ENCODE measurements at places on chromosomes 3 and 15. TPM values are rescaled to one million over a fixed set of nuclear protein-coding genes. Genes with fewer than 3 reads are reported as not detected.
A peak's percentile ranks its signal among the peaks of the same experiment; 100 is the strongest.

GRCh38 chr3:107543666-107544065 lies 20.9 kb downstream of the BBX start:
- H3K27ac ChIP-seq = no peak overlapping the region
- DNase-seq = no peak
- no peaks in the 10 kb centered on the region for H3K27me3 ChIP-seq
- H3K4me1 ChIP-seq = no peaks in the 10 kb centered on the region
- peaks cover 10% of the 10 kb centered on the region for H3K36me3 ChIP-seq
- H3K4me3 ChIP-seq = no peak overlapping the region

DNA sequence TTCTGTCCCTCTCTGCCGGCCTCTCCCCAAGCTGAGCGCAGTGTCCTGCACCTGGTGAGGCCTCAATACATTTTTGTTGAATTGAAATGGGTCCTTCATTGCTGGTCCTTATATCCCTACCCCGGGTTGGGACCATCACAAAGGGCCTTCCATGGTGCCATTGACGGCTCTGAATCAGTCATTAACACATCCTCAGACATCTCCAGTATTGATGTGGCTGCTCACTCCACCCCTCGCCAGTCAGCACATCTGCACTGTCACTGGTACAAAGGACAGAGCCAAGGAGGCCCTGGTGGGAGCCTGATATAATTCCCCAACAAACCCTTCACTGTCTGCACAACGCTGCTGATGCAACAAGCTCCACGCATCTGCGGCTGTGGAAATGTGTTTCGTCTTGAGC lies 191.6 kb upstream of the TOPAZ1 start:
- H3K4me1 ChIP-seq = peaks cover 14% of the 10 kb centered on the region
- H3K27me3 ChIP-seq = no peaks in the 10 kb centered on the region

DNA sequence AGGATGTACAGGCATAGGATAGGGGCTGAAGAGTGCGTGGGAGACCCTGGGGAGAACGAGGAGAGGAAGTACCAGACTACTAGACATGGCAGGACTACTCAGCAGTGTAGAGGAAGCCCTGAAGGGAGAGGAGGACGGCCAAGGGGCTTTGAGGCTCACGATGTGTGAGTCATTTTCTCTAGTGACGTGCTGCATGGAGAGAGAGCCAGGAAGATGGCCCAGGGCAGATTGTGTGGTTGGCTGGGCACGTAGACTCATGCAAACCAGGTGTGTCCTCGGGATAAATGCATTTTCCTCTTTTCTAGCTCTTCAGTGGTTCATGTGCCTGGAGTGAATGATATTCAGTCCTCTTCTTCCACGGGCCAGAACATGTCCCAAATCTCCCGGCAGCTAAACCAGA lies 115.0 kb upstream of the ABHD17C start:
- peaks cover 53% of the 10 kb centered on the region for H3K36me3 ChIP-seq
- DNase-seq = no peak
- H3K27me3 ChIP-seq = no peaks in the 10 kb centered on the region
- H3K4me3 ChIP-seq = no peak overlapping the region
- peak overlapping the region; percentile 40 for H3K27ac ChIP-seq
- peaks cover 24% of the 10 kb centered on the region for H3K4me1 ChIP-seq

DNA sequence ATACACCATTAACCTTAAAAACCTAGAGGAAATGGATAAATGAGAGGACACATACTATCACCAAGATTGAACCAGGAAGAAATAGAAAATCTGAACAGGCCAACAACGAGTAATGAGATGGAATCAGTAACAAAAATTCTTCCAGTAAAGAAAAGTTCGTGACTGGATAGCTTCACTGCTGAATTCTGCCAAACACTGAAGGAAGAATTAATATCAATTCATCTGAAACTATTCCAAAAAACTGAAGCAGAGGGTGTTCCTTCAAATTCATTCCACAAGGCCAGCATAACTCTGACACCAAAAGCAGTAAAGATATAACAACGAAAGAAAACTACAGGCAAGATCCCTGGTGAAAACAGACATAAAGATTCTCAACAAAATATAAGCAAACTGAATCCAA lies 195.8 kb upstream of the GPR149 start:
- no peak for DNase-seq
- no peak overlapping the region for H3K4me3 ChIP-seq
- H3K27me3 ChIP-seq = no peaks in the 10 kb centered on the region
- H3K4me1 ChIP-seq = no peaks in the 10 kb centered on the region

DNA sequence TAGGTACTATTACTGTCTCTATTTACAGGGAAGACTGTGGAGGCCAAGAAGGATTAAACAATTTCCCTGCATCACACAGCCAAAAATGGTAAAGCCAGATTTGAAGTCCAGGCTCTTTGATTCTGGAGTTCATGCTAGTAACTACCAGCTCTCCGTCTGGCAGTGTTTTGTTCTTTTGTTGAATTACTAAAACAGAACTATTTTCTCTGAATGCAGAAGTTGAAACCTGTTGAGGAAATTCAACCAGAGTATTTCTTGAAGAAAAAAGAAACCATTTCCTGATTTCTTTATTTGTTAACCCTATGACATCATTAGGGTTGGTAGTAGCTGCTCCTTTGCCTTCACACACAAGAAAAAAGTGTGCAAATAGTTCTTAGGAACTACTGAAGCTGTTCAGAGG lies 34.3 kb downstream of the CRTC3 start:
- H3K4me3 ChIP-seq = no peak overlapping the region
- peaks cover 18% of the 10 kb centered on the region for H3K36me3 ChIP-seq
- H3K27ac ChIP-seq = no peak overlapping the region

NEDD4 gene
- total RNA-seq = 23.9 TPM

CD80 gene
- total RNA-seq = not detected

IQCB1 gene
- 17.1 TPM for total RNA-seq
